ENCODE measurements at places on chromosomes 7 and 10. TPM values are rescaled to one million over a fixed set of nuclear protein-coding genes. Genes with fewer than 3 reads are reported as not detected.

CC2D2B gene
- not detected for total RNA-seq

LIPK gene
- not detected for total RNA-seq

CLDN3 gene
- total RNA-seq = not detected

PNPLA8 gene
- 27.1 TPM for total RNA-seq

C10orf120 gene
- total RNA-seq = not detected

CELF2 gene
- total RNA-seq = 4.4 TPM

WIPF3 gene
- total RNA-seq = under 0.01 TPM

ERVW-1 gene
- total RNA-seq = not detected

TRIM4 gene
- total RNA-seq = 23.3 TPM

C10orf62 gene
- not detected for total RNA-seq

ACTL6B gene
- total RNA-seq = not detected

NXPH1 gene
- total RNA-seq = not detected

SYT15B gene
- not detected for total RNA-seq

LRRD1 gene
- not detected for total RNA-seq

Measured in bronchial smooth muscle cell (primary cell).